ENCODE measurements at places on chromosomes 1 and 21.

DNA sequence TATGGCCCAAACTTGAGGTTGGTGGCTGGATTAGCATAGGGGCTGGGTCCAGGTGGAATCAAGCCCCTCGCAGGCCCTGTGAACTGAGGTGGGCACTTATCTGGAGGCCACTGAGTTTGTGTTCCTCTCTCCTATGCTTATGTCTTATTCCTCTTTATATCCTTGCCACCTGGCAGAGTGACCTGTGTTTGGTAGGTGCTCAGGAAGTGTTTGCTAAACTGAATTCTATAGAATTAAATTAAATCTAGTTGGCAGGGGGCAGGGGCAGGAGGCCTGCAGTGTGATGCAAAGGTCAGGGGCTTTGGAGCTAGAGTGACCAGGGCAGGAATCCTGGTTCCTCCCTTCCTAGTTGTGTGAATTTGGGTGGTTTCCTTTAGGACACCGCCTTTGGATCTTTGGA is 1.1 kb upstream of the TMEM9 start:
- DNase-seq, result peak; percentile 36

DNA sequence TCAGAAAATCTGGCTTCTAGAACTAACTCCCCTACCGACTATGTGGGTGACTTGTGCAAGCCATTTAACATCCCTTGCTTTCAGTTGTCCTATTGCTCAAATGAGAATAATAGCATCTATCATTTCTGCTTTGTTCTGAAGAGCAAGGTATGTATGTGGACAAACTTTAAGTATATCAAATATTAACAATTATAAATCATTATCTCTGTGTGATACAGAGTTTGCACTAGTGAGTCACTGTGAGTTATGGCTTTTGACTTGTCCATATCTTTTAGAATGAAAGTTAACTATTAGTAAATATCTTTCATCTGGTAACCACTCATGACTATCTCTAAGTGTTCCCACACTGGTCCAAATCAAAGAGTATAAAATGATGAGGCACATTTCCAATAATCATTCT is 812.9 kb upstream of the ADGRL2 start:
- DNase-seq, result no peak

GRCh38 chr1:12469990-12470389 is 148.0 kb downstream of the DHRS3 start:
- DNase-seq, result no peak

DNA sequence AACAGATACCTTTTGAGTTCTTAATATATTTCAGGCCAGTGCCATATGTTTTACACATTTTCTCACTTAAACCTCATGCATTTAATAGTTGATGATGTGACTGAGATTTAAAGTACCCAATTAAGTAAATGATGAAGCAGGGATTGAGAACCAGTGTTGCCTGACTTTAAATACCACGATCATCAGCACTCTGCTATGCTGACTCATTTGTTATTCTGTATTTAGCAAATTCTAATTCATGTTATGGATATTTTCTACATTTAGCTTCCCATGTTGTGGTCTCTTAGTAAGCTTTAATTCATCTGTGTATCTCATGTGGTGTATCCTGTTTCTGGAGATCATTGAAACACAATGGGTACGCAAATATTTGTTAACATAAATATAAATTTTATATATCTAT is 363.0 kb downstream of the PTBP2 start:
- DNase-seq, result no peak

DNA sequence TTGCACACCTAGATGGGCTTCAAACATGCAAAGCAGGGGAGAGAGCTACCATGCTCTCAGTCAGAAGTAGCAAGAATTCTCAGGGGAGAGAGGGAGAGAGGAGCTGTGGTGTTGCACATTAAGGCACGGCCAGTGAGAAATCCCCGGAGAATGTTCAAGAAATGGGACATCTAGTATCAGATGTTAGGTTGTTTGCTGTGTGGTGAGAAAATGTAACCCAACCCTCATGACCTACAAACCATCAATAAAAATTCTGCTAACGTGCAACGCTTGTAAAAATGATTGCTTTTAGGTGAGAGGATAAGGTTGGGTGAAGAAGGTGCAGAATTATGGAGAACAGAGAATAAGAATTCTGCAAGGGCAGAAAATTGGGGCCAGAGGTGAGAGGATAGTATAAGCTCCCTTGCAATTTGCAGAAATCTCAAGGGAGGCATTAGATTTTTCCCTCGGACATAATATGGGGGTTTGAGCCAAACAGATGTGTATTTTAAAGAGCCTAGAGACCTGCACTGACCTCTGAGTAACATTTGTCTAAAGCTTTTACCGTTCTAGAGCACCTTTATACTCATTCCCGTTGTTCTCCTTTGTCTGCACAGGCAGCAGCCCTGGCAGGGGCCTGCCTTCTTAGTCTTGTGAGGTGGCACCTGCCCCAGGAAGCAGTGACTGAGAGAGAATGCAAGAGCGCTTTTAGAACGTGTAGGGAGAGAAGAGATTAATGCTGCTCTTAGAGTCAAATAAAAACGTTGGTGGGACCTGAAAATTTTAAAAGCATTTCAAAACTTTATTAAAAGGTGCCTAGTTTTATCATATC is 25.4 kb upstream of the KIAA0040 start:
- DNase-seq, result no peak

GRCh38 chr1:55334160-55334559 is 119.0 kb upstream of the USP24 start:
- no peak for DNase-seq

- no peak for DNase-seq
These were observed 682 bp upstream of the RWDD3 start for GRCh38 chr1:95233319-95233736.

GRCh38 chr1:191457889-191458288 is 700.4 kb upstream of the RGS18 start:
- DNase-seq, result no peak

DNA sequence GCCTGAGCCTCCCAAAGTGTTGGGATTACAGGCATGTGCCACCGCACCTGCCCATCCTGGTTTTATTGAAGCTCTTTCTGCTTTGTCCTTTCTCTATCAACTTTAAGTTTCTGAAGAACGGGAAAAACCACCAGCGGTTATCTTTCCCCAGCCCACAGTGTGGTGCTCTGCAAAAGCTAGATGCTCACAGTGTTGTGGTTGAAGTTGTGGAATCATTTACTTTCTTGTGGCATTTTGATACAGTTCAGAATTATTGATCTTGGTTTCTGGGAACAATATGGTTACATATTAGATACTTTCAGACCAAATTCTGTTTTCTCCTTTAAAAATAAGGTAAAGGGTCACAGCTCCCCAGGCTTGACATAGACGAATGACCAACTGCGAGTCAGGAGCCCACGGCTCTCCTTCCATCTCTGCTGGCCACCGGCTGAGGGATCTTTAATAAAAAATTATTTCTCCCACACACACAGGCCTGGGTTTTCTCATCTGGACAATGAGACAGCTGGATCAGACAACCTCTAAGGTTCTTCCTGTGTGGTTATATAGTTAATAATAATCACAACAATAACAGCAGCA is 385.3 kb downstream of the SETD4 start:
- no peak for DNase-seq

- no peak for DNase-seq
These were observed 101.9 kb upstream of the KCNE2 start for GRCh38 chr21:34261841-34262468.

- no peak for DNase-seq
These were observed 246.8 kb downstream of the TGFB2 start for GRCh38 chr1:218591966-218592365.

GRCh38 chr1:205047764-205048231 is 4.8 kb downstream of the CNTN2 start:
- DNase-seq, result no peak

DNA sequence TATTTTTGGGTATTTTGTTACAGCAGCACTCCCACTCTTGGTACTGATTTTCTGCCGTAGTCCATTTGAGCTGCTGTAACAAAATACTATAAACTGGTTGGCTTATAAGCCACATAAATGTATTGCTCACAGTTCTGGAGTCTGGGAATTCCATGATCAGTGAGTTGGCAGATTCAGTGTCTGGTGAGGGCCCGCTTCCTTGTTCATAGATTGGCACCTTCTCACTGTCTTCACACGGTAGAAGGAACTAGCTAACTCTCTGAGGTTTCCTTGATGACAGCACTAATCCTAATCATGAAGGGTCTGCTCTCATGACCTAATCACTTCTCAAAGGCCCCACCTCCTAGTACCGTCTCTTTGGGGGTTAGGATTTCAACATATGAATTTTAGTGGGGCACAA is 85.2 kb downstream of the HHAT start:
- DNase-seq, result no peak

DNA sequence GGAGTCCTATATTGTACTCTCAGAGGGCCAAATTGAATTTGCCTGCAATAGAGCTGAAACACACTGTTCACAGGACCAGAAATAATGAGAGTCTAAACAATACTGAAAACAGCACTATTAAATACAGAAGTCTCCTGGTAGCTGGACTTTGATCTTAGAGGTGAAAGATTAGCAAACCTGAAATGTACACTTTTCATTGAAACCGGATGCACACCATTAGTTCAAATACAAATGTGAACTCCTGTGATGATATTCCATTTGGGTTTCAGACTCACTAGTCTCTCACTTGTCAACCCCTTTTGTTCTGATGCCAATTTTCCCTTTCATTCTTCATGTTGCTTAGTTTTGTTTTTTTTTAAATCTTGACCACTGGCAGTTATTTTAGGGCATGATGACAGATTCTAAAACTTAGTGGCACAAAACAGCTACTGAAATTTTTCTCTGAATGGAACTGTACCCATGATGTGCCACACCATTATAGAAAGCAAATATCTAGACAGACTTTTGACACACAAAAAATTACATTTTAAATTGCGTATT is 5.9 kb upstream of the TNFSF4 start:
- DNase-seq, result no peak

- no peak for DNase-seq
These were observed 153.4 kb downstream of the ZC3H11B start for GRCh38 chr1:219459351-219460080.

- no peak for DNase-seq
These were observed 128.4 kb downstream of the TGFB2 start for GRCh38 chr1:218473522-218473921.

- DNase-seq, result no peak
These were observed 21.0 kb downstream of the C1orf174 start for GRCh38 chr1:3879099-3879498.

DNA sequence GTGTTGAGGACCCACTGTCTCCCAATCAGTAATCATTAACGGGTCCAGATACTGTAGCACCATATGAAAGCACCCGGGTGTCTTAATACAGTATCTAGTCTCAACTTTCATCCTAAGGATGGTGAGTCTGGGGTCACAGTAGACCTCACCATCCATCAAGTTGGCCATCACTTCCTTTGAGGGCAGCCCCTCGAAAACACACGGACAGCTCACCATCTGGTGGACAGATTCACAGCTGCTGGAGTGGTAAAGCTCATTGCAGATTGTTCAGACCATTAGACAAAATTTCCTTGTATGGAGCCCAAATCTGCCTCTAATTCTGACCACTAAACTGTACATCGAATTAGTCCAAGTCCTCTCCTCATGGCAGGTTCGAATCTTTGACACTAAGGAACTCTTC is 123.1 kb downstream of the PGBD5 start:
- no peak for DNase-seq

GRCh38 chr1:198879711-198880306 is 241.0 kb downstream of the PTPRC start:
- no peak for DNase-seq

DNA sequence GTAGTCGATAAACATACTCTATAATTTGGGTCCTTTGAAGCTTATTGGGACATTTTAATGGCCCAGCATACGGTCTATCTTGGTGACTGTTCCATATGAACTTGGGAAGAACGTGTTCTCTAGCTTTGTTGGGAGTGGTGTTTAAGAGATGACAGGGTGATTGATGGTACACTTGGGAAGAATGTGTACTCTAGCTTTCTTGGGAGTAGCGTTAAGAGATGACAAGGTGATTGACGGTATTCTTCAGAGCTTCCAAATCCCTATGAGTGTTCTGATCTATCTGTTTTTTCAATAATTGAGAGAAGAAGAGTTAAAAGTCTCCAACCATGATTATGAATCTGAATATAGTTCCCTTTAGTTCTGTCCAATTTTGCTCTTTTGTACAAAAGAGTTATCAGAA is 9.4 kb downstream of the NPHP4 start:
- DNase-seq, result no peak

- DNase-seq, result no peak
These were observed 8.7 kb upstream of the LSM10 start for GRCh38 chr1:36406440-36406839.

GRCh38 chr21:34965200-34966174 is 83.6 kb downstream of the RUNX1 start:
- DNase-seq, result no peak

DNA sequence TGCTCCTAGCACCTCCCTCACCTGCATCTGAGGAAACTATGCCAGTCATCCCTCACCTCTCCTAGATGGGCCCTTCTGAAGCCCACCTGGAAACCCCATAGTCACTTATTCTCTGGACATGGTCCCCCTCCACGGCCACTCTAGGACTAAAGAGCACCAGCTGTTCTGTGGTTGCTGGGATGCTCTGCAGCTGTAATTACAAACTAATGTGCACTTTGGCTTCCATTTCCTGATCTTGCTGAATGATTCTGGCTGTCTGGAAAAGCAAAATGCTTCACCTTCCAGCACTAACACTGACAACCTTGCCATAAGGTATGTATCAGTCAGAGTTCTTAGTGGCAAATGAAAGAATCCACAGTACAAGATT is 48.7 kb upstream of the PSEN2 start:
- no peak for DNase-seq

DNA sequence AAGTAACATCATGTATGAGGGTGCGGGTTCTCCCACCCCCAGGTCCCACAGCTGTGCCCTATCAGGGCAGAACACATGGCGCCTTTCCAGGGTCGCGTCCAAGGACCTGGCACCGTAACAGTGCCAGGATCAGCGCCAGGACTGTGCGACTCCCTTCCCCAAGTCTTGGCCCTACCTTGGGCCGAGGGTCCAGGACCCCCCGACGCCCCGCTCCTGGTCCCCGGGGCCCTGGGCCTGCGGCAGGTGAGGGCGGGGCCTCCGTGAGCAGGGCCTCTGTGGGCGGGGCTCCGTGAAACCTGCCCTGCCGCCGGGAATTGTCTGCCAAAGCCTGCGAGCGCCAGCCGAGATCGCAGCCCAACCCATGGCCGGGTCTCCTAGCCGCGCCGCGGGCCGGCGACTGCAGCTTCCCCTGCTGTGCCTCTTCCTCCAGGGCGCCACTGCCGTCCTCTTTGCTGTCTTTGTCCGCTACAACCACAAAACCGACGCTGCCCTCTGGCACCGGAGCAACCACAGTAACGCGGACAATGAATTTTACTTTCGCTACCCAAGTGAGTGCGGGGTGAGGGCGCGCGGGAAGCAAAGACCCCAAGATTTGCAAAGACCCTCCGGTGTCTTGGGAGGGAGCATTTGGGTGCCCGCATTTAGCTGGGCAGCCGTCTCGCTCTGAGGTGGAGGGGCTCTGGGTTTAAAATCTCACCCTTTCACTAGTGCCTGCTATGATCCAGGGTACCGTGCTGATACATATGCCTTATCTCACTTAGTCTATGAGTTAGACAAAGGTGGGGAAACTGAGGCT is at the start of gene RHBG:
Gene RHBG, plus strand, starts transcription at position 323 of the 796 bp plus-strand sequence. Its CDS starts 39 bp downstream, at position 362.
- DNase-seq, result no peak

- no peak for DNase-seq
These were observed 47.9 kb downstream of the SRRM1 start for GRCh38 chr1:24691051-24691450.

GRCh38 chr1:24293392-24294227 is 25.5 kb upstream of the GRHL3 start:
- DNase-seq, result no peak

All from right forelimb (tissue), 1 donor.